Mesangial cell (primary cell): ENCODE measurements at places on chromosomes 7 and 10. TPM values are rescaled to one million over a fixed set of nuclear protein-coding genes. Genes with fewer than 3 reads are reported as not detected.

Gene MSRB2
- total RNA-seq, result 12.9 and 22.4 TPM in 2 replicates

Gene NUPR2
- 0.38 TPM in 1 of 2 replicates, not detected in the other for total RNA-seq

Gene SLC29A3
- 1.6 and 4.8 TPM in 2 replicates for total RNA-seq

Gene TDRD1
- total RNA-seq, result not detected in 2 replicates

Gene FGF8
- total RNA-seq, result not detected in 2 replicates

Gene HKDC1
- total RNA-seq, result 25.1 and 53.5 TPM in 2 replicates

Gene IGFBP3
- 56.2 and 173 TPM in 2 replicates for total RNA-seq

Gene CYP3A7
- not detected in 2 replicates for total RNA-seq
